ENCODE measurements at places on chromosomes 6 and 20.

DNA sequence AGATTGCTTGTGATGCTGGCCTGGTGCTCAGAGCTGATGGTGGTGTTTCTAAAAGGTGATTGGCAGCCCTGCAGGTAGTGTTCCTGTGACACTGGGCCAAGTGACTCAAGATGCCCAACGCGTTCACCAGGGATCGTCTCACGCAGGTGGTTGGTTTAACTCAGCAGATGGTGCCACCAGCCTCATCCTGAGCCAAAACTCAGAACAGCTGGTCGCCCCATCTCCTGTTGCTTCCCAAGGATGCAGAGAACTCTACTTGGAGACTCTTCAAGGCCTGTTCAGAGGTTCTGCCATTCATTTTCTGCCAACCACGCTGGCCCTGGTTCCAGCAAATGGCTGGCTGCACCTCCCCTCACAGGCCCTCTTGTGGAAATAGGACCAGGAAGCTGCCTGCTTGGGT is 394.4 kb downstream of the CDH26 start:
- DNase-seq = no peak

DNA sequence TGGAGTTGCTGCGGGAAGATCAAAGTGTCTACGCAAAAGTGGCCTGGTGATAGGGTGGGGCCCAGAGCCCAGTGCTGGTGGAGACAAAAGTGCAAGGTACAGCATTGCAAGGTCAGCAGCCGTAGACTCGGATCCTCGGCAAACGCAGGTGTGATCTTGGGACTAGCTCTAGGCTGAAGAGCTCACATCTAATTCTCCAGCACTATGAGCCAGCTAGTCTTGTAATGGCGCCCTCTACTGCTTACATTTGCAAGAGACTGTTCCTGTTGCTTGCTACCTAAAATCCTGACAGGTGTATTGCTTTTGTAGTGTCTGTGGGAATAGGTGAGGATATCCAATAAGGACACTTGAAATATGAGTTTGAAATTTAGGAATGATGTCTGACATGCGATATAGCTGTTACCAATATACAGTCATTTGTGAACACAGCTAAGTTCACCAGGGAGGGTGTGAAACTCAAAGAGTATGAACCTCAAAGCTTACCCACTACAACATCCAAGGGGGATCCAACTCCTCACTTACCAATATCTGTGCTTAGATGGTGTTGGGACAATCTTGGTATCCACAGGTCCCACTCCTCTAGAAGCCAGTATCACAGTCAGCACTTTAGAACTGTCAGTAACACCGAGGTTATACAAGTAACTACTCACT is 58.4 kb downstream of the PDE7B start:
- DNase-seq = peak; percentile 74

DNA sequence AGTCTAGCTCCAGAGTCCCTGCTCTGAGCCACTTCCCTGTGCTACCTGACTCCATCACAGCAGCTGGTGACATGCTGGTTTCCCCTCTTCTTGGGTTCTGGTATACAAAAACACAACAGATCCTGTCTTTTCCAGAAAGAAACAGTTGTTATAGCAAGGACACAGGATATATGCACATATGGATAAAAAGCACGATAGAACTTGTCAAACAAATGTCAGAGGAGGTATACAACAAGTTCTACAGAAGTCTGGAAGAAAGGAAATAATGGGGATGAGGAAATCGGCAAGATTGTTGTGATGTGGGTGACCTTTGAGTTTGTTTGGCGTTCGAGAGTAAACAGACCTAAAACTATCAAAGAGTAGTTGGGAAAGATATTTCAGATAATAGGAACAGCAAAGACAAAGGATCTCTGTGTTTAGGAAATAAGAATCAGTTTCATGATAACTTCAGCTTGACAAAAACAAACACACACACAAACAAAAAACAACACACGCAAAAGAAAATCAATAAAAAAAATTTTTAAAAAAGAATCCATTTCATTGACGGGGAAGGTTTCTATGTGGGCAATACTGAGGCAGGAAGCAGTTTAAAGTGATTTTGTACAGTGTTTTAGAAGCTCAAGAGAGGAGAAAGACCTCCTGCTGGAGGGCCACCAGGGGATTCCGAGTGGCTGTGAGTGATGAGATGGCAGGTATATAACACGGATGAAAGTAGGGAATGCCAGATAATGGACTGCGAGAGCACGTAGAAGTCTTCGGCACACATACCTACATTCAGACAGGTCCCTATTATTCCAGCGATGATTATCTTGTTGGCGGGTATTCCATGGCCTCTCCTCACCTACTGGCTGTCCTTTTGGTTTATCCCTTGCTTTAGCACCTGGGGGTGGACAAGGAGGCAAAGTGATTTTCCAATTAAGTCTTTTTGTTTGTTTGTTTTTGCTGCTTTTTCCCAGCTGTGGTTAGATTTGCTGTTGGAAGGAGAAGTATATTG is 174.9 kb downstream of the HS3ST5 start:
- no peak for DNase-seq

DNA sequence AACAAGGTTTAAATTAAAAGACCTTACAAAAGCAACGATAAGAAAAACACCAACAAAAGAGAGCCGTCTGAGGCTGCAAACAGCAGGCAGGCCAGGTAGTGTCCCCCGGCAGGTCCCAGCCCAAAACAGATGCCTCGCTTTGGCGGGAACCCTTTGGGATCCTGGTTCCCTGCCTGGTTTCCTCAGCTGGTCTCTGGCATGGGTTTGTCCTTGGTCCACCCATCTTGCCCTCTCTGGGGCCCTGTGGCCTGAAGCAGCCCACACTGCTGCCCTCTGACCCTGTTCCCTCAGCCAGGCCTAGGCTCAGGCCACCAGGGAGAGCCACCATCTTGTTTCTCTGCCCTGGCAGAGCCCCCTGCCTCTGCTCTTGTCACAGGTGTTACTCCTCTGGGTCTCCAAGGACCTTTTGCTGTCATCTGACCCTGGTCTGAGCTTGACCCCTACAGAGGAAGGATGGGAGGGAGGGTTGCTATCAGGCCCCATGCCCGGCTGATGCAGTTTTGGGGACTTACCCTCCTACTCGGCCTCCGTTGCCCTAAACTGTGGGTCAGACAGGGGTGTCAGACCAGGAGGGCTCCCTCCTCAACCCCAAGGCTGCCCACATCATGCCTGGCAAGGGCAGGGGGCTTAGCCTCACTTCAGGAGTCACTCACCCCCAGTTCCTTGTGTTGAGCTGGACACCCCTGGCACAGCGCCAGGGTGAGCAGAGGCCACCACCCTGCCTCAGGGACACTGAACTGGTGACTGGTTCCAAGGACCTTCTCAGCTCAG is 30.6 kb upstream of the GRM4 start:
- no peak for DNase-seq

DNA sequence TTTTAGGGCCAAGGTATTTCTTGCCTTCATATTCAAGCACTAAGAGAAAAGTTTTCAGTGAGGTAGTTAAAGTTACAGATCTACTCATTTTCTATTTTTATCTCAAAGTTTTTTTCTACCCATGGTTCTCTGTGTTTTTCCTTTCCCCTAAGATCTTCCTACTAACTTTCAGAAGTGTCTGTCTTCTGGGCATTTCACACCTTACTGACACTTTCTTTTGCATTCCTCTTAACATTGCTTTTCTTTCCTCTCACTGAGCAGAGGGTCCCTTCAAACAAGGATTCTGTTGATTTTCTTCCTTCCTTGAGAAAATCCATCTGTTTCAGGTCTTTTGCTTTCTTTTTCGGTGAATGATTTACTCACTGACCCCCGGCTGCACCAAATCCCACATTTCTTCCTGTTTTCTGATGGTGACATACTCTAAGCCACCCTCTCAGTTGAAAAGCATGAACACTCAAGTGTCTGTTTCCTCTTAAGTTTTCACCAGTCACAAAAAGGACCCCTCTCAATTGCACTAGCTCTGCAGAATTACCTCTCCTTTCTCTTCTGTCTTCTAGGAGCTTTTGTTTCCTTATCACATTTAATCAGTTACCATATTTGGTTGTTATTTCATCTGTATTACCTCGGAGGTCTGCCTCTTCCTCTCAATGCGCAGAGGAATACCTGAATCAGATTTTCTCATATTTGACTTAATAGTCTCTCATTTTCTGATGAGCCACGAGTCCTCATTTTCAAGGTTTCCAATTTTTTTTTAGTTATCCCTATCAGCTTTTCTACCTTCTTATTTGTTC is 73.5 kb upstream of the RNF217 start:
- no peak for DNase-seq

DNA sequence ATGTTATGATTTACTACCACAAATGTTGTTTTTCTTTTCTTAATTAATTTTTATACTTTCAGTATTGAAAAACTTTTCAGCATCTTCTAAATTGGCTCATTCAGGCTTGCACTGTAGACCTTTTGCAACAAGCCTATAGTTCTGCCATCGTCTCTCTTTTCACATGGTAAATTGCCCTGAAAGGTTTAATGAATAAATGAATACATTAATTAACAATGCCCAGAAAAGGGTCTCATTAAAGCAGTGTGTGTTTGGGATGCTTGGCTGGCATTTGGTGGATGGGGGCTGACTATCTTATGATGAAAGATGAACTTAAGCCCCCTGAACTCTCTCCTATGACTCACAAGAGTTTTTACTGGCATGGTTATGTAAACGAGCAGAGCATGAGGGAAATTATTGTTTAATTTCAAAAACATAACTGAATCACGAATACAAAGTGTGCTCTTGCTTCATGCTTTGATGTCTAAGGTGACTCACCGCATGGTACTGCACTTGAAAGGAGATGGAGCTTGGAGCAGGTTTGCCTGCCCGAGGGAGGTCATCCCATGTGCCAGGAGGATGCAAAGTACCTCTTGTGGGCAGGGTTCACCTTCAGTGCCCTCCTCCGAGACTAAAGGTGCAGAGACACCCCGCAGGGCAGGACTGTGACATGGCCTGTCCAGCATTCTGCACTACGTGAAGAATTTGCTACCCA is 13.8 kb upstream of the PCK1 start:
- DNase-seq = peak; percentile 89

- DNase-seq = peak; percentile 51
These were observed 334.1 kb upstream of the CITED2 start for GRCh38 chr6:139708337-139709199.

GRCh38 chr6:3585320-3585935 is 128.6 kb upstream of the SLC22A23 start:
- DNase-seq = peak; percentile 94

- DNase-seq = no peak
These were observed 501.8 kb downstream of the CD83 start for GRCh38 chr6:14619419-14619781.

GRCh38 chr20:19734811-19735210 is 23.2 kb upstream of the RIN2 start:
- no peak for DNase-seq

- no peak for DNase-seq
These were observed 8.7 kb downstream of the UBR2 start for GRCh38 chr6:42572523-42572922.

- no peak for DNase-seq
These were observed 170.7 kb downstream of the CLIC5 start for GRCh38 chr6:45844986-45845385.

DNA sequence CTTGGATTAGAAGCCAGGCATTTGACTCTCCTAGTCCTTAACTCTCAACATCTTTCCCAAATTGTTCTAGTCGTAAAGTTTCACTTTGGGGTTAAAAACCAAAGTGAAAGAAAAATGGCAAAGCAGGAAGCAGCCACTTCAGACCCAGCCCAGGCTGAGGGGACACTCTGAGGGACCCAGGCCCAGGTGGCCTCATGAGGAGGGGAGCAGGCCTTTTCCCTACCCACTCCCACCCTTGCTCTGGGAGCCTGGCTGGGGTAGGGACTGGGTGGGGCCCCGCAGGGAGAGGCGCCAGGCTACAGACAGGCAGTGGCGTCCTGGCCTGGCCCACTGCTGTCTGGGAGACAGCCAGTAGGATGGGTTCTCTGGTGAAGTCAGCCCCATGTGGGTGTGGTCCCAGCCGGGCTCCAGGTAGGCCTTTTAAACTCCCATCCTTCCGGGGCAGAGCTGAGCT is 68.7 kb upstream of the MYL9 start:
- peak; percentile 46 for DNase-seq

- no peak for DNase-seq
These were observed 121.8 kb downstream of the COL12A1 start for GRCh38 chr6:75084018-75084417.

GRCh38 chr6:82118150-82118562 is 129.4 kb downstream of the IBTK start:
- DNase-seq = no peak
